ENCODE measurements at places on chromosomes 6 and 20.

- peak; percentile 80 for DNase-seq
- peaks cover 26% of the 10 kb centered on the region for H3K4me1 ChIP-seq
- H3K27ac ChIP-seq: peak overlapping the region; percentile 73
- H3K27me3 ChIP-seq: no peaks in the 10 kb centered on the region
These were observed 61.4 kb downstream of the TXLNB start for GRCh38 chr6:139230391-139230840.

DNA sequence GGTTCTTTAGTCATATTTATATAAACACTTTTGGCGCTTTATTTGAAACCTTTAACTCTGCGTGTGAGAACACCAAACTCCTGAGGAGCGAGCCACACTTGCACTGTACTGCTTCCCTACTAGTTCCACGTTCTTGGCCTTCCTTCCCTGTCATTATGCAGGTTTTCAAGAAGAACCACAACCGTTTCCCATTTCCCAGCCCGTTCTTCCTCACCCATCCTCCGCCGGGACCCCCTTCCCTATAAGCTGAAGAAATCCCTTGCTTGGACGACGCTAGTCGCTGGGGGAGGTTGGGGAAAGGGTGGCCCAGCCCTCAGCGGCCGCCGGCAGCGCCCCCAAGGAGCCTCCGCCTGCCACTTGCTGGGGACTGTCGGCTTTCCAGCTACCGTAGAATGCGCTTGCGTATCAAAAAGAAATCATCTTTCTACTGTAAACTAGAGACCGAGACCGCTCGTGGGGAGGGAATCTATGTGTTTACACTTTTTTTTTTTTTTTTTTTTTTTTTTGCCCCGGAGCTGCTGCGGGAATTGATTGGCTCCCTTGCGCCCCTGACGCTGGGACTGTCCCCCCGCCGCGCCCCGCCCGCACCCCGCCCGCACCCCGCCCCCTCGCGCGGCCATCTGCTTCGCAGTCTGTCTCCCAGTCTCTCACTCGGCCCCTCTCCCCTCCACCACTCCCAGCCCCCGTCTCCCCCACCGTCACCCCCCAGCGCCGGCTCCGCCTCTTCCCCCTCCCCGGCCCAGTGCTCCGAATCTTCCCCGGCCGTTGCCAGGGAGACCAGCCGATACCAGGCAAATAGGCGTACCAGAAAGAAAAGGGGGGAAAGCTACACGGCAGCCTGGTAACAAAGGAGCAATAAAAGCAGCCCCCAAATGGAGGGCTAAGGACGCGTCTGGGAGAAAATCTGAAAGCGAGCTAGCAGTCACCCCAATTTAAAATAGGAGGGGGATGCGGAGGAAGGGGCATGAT, 2.3 kb upstream of the MARCKS start:
- peaks cover 7% of the 10 kb centered on the region for H3K4me1 ChIP-seq
- H3K27me3 ChIP-seq: no peaks in the 10 kb centered on the region
- peak overlapping the region; percentile 97 for H3K27ac ChIP-seq
- peak; percentile 72 for DNase-seq
- no peaks in the 10 kb centered on the region for H3K36me3 ChIP-seq

DNA sequence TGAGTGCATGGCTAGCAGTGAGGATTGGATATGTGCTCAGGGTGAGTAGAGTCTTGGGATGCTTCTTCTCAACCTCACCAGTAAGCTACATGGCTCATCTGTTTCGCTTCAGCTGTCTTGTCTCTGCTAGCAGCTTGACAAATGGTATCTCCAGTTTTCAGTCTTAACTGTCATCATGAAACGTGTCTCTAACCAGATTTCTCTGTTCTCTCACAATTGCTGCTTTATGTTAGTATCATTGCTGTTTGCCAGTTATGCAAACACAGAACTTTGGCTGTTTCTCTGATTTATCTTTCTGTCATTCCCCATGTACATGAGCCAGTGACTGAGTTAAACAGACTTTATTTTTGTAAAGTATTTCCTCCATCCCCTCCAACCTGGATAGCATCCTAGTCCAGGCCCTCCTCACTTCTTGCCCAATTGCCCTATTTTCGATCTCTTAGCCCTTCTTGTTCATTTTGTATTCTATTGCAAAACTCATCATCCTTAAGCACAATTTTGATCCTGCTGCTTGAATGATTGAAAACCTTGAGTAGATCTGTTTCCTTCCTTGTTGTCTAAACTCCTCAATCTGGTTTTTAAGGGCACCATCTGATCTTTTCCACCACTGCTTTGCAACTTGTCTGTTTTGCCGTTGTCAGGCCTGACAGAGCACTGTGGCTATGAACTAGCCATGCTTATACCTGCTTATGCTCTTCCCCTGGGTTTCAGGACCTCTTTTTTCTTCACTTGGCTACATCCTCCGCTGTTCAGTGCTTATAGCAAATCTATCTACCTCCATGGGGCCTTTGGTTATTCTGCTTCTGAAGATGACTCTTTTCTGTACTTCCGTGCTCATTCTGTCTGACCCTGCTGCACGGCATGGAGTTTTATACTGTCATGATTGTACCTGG, 37.7 kb upstream of the ADIG start:
- peaks cover 9% of the 10 kb centered on the region for H3K36me3 ChIP-seq
- no peak overlapping the region for H3K4me3 ChIP-seq
- no peak overlapping the region for H3K27ac ChIP-seq
- no peak for DNase-seq

GRCh38 chr6:40678941-40679340, 91.8 kb upstream of the LRFN2 start:
- no peaks in the 10 kb centered on the region for H3K36me3 ChIP-seq
- DNase-seq: no peak
- no peaks in the 10 kb centered on the region for H3K4me1 ChIP-seq
- no peaks in the 10 kb centered on the region for H3K27me3 ChIP-seq
- no peak overlapping the region for H3K27ac ChIP-seq

GRCh38 chr20:59752101-59752586, 147.8 kb downstream of the PHACTR3 start:
- peak; percentile 90 for DNase-seq
- peak overlapping the region; percentile 81 for H3K27ac ChIP-seq
- H3K4me3 ChIP-seq: peak overlapping the region; percentile 34
- no peaks in the 10 kb centered on the region for H3K36me3 ChIP-seq
